IPS DF 6.9 (cell line): ENCODE measurements at places on chromosomes 2 and 18.

GRCh38 chr2:138670734-138671133 lies 109.5 kb downstream of the NXPH2 start:
- H3K4me3 ChIP-seq: no peak overlapping the region
- no peaks in the 10 kb centered on the region for H3K36me3 ChIP-seq
- H3K27me3 ChIP-seq: no peaks in the 10 kb centered on the region
- H3K4me1 ChIP-seq: no peaks in the 10 kb centered on the region; the same call in 1 of the 2 replicates
- no peak for DNase-seq

GRCh38 chr18:26863921-26864497 lies 1.5 kb downstream of the AQP4 start:
- no peak overlapping the region for H3K27ac ChIP-seq
- H3K4me1 ChIP-seq: peaks cover 5% of the 10 kb centered on the region
- no peaks in the 10 kb centered on the region for H3K27me3 ChIP-seq

DNA sequence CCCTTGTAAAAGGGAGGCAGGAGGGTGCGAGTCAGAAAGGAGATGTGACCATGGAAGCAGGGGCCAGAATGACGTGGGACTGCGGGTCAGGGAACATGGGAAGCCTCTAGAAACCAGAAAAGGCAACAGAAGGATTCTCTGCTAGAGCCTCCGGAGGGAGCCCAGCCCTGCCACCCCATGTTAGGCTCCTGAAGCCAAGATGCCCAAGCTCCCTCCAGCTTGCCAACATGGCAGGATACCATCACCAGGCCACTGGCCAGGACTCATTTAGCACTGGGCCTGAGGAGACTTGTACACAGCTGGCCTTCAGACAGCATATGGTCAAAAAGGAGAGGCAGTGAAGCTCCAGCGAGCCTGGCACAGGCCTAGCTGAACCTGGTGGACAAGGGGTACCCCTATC lies 5.6 kb downstream of the TMEM247 start:
- no peak for DNase-seq
- peaks cover 2% of the 10 kb centered on the region; the same call in 1 of the 2 replicates for H3K4me1 ChIP-seq
- no peak overlapping the region for H3K27ac ChIP-seq
- H3K27me3 ChIP-seq: no peaks in the 10 kb centered on the region
- H3K36me3 ChIP-seq: no peaks in the 10 kb centered on the region
- no peak overlapping the region for H3K4me3 ChIP-seq

GRCh38 chr2:206069417-206069816 lies 16.6 kb downstream of the INO80D start:
- no peak for DNase-seq
- no peaks in the 10 kb centered on the region for H3K27me3 ChIP-seq

DNA sequence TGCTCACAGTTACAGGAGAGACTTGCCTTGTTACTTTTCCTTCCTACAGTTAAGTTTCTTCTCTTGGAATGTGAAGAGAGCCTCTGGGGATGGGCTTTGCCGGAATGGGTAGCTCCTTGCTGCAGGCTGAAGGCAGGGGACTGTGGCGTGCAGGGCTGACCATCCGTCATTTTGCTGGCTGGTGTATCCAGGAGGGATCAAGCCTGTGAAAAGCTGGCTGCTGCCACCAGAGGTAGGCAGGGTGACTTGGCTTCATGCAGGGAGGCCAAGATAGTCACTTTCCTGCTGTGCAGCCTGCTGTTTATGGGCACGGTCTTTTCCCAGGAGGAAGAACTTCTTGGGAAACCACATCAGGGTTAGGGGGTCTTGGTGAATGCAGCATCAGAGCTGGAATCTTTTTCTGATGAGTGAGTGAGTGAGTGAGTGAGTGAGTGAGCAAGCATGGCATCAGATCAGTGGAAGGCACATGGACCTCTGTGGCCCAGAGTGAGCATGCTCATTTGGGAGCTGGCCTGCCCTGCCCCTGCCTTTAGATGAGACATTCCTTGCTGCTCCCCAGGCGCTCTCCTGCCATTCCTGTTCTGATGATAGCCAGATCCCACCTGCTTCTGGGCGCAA lies 33.0 kb downstream of the FHOD3 start:
- no peaks in the 10 kb centered on the region for H3K27me3 ChIP-seq
- H3K4me1 ChIP-seq: peaks cover 8% of the 10 kb centered on the region
- no peaks in the 10 kb centered on the region for H3K36me3 ChIP-seq
- no peak for DNase-seq
- no peak overlapping the region for H3K27ac ChIP-seq
- no peak overlapping the region for H3K4me3 ChIP-seq

GRCh38 chr2:83022631-83023210 lies 1436.4 kb downstream of the SUCLG1 start:
- no peaks in the 10 kb centered on the region for H3K36me3 ChIP-seq
- no peak for DNase-seq
- H3K27me3 ChIP-seq: no peaks in the 10 kb centered on the region
- H3K4me1 ChIP-seq: no peaks in the 10 kb centered on the region
- no peak overlapping the region for H3K27ac ChIP-seq
- no peak overlapping the region for H3K4me3 ChIP-seq

- DNase-seq: no peak
- H3K27ac ChIP-seq: no peak overlapping the region
- H3K27me3 ChIP-seq: no peaks in the 10 kb centered on the region
- H3K4me1 ChIP-seq: no peaks in the 10 kb centered on the region
- no peaks in the 10 kb centered on the region for H3K36me3 ChIP-seq
- H3K4me3 ChIP-seq: no peak overlapping the region
Measured at GRCh38 chr2:141692829-141693228, 438.0 kb downstream of the LRP1B start.

DNA sequence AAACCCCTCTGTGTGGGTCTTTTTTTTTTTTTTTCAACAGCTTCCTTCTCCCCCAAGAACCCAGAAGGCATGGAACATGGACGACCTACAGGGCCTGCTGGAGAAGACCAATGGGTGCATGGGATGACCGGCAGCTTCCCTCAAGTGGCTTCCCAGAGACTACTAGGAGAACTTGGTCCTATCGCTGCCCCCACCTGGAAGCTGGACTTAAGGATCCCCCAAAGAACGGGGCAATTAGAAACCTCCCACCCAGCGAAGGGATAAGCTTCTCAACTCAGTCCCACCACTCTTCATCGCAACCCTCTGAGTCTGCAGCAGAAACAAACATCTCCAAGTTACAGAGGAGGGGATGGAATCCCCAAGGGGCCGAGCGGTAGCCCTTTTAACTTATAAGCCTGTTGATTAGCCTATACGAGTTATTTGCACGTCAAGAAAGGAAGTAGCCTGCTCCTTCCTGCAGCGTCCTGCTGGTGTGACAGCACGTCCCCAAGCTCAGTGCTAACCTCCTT lies 1.4 kb downstream of the ACTR1B start:
- DNase-seq: no peak
- no peaks in the 10 kb centered on the region for H3K27me3 ChIP-seq
- H3K4me3 ChIP-seq: peak overlapping the region; percentile 54; the same call in 1 of the 2 replicates
- peaks cover 12% of the 10 kb centered on the region for H3K36me3 ChIP-seq

DNA sequence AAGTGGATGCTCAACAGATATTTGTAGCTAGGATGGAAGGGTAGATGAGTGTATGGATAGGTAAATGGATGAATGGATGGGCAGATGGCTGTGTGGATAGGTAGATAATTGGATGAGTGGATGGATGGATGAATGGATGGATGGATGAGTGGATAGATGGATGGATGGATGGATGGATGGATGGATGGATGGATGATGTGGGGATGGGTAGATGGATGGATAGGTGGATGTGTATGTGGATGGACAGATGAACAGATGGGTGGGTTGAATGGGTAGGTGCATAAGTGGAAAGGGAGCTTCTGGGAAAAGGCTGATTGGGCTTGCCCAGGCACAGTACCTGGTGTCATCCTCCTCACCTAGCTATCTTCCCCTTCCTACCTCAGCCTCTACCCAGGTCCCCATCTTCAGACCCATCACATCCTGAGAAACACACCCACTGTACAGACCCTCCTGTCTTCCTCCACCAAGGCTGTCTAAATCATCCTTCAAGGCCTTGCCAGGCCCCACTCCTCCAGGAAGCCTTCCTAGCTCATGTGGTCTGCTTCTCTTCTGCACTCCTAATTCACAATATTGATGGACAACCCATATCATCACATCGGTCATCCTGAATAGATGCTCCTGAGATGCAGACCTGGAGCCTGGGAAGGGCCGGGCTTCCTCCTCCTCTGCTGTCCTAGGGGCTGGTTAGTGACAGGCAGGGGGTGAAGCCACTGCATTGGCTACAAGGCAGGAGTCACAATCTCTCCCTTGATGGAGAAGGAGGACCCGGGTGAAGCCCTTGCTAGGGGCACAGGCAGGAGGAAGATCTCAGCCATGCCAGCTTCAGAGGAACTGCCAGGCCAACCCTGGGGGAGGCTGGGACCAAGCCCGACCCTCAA lies 49.4 kb downstream of the SMAD7 start:
- H3K27ac ChIP-seq: no peak overlapping the region
- no peaks in the 10 kb centered on the region for H3K4me1 ChIP-seq
- H3K36me3 ChIP-seq: no peaks in the 10 kb centered on the region
- no peak overlapping the region for H3K4me3 ChIP-seq
- DNase-seq: no peak

DNA sequence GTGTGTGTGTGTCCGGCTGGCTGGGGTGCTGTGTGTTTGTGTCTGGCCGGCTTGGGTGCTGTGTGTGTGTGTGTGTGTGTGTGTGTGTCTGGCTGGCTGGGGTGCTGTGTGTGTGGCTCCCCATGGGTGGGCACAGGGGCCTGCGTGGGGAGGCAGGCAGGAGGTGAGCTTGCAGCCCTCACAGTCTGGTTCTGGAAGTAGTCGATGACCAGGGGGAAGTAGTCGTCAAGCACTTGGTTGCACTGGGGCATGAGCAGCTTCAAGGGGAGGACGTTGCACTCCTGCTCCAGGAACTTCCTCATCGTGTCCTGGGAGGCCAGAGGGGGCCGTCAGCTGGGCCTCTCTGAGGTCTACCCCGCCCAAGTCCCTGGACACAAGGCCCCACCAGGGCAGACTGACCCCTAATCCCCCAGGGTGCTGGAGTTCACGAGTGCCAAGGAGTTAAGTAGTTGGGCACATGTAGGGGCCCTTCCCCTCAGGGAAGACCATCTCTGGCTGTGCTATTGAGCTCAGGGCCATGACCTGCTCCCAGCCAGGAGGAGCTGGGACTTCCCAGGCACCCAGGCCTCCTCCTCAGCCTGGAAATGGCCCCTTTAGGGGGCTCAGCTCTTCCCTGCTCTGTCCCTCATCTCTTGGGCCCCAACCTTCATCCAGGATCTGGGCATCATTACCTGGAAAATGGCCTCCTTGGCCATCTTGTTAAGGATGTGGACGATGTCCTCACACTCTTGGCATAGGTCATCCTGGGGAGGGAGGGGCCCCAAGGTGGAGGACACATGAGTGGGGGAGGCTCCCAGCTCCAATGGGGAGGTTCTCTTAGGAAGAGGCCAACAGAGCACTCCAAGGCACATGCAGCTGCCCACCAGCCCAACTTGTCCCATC lies 1.3 kb downstream of the SFTPB start:
- DNase-seq: no peak
- H3K36me3 ChIP-seq: no peaks in the 10 kb centered on the region
- no peak overlapping the region for H3K27ac ChIP-seq
- H3K27me3 ChIP-seq: no peaks in the 10 kb centered on the region
- no peak overlapping the region for H3K4me3 ChIP-seq
- no peaks in the 10 kb centered on the region for H3K4me1 ChIP-seq

DNA sequence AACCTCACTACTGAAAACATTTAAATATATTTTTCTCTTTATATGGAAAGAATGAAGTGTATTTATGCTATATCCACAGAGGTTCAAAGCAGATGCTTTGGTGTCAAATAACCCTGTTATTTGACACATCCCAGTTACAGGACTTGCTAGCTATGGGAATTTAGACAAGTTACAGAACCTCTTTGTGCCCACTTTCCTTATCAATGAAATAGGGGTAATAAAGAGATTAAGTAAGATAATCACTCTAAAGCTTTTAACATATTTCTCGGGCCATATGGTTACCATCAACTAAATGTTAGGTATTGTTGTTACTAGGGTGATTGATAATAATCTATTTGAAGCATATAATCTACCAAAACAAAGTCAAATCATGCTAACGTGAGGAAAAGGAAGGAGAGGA lies 1660.6 kb upstream of the NXPH2 start:
- DNase-seq: no peak
- no peaks in the 10 kb centered on the region for H3K27me3 ChIP-seq
- no peaks in the 10 kb centered on the region for H3K36me3 ChIP-seq
- no peak overlapping the region for H3K4me3 ChIP-seq
- H3K4me1 ChIP-seq: peaks cover 1% of the 10 kb centered on the region; the same call in 1 of the 2 replicates
- H3K27ac ChIP-seq: no peak overlapping the region

GRCh38 chr18:10259901-10260300 lies 194.5 kb upstream of the APCDD1 start:
- H3K4me1 ChIP-seq: no peaks in the 10 kb centered on the region
- no peaks in the 10 kb centered on the region for H3K27me3 ChIP-seq
- no peak for DNase-seq
- no peak overlapping the region for H3K4me3 ChIP-seq
- no peaks in the 10 kb centered on the region for H3K36me3 ChIP-seq

DNA sequence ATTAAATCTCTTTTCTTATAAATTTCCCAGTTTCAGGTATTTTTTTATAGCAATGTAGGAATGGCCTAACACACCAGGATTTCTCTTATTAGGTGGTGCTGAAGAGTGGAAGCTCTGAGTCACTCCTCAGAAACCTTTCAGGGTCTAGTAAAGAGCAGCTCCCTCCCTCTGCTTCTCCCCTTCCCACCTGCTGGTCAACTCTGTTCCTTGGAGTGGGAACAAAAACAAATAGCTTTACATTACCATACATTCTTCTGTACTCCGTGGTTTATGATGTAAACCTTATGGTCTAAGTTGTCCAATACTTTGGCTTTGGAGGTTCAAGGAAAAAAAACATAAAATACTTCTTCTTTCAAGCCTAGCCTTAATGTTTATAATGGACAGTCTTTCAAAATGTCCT lies 2.7 kb upstream of the IL1R1 start:
- H3K27me3 ChIP-seq: peaks cover 8% of the 10 kb centered on the region
- H3K36me3 ChIP-seq: no peaks in the 10 kb centered on the region
- no peak overlapping the region for H3K4me3 ChIP-seq
- DNase-seq: no peak

GRCh38 chr18:56168049-56168781 lies 470.2 kb downstream of the TXNL1 start:
- no peak overlapping the region for H3K4me3 ChIP-seq
- no peaks in the 10 kb centered on the region for H3K36me3 ChIP-seq
- peaks cover 3% of the 10 kb centered on the region; the same call in 1 of the 2 replicates for H3K4me1 ChIP-seq
- DNase-seq: no peak
- no peaks in the 10 kb centered on the region for H3K27me3 ChIP-seq

GRCh38 chr2:143401861-143402260 lies 272.6 kb downstream of the ARHGAP15 start:
- DNase-seq: no peak
- H3K4me1 ChIP-seq: no peaks in the 10 kb centered on the region; the same call in 1 of the 2 replicates
- no peak overlapping the region for H3K27ac ChIP-seq
- no peak overlapping the region for H3K4me3 ChIP-seq
- H3K36me3 ChIP-seq: no peaks in the 10 kb centered on the region
- no peaks in the 10 kb centered on the region for H3K27me3 ChIP-seq

GRCh38 chr2:179250095-179250494 lies 14.5 kb downstream of the SESTD1 start:
- H3K27me3 ChIP-seq: no peaks in the 10 kb centered on the region
- no peak overlapping the region for H3K4me3 ChIP-seq
- H3K4me1 ChIP-seq: no peaks in the 10 kb centered on the region
- DNase-seq: no peak
